ENCODE measurements at places on chromosomes 5 and 9.

- no peak for DNase-seq
Observed at GRCh38 chr5:39455645-39456044, 30.9 kb upstream of the DAB2 start.

GRCh38 chr9:794386-794785 is 47.1 kb upstream of the DMRT1 start:
- no peak for DNase-seq

GRCh38 chr9:86057491-86057890 is 41.9 kb downstream of the GOLM1 start:
- no peak for DNase-seq

DNA sequence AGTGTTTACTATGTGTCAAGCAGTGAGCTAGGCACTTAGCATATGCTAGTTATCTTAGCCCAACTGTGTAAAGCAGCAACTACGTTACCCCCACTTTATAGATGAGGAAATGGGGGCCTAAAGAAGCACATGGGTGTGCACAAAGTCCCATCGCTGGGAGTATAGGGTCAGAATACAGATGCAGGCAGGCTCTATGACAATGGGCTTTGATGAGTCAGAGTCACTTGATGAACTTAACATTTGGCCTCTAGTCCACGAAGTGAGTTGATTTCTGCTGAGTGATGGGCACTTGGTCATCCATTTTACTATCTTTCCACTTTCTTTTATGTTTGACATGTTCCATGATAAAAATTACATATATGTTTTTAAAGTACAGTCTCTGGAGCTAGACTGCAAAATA is 204.3 kb downstream of the TRIM32 start:
- DNase-seq: no peak

- no peak for DNase-seq
Observed at GRCh38 chr9:17171309-17172094, 36.7 kb downstream of the CNTLN start.

GRCh38 chr5:56971275-56971674 is 19.4 kb upstream of the MIER3 start:
- DNase-seq: no peak

GRCh38 chr9:20811872-20812271 is 127.8 kb downstream of the FOCAD start:
- DNase-seq: no peak

DNA sequence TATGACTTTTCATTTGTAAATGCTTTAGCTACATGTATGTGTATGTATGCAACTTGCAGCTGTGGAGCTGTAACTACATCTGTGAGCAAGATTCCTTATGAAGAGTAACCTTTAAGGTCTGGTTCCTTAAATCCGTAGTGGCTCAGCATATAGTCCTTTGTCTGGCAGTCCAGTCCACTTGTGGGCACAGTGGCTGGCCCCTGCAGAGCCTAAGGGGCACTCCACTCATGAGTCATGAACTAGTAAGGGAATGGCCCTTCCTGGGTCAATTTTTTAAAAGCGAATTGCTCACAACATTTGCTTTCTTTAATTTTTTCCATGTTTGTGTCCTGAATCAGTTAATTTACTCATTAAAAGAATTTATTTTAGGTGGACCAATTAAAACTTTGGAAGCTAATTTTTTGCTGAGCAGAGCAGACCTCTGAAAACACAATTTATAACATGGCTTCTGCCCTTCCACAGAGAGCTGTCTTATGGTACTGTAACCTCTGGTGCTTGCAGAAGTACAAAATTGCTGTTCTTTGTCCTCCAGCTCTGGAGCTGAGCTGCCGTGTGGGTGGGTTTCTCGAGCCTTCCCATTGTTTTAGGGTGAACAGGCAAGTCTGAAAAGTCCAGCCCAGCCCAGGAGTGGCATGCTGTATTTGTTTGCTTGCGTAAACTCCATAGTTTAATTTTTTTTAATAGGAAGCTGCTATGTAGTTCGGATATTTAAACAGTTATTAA is 110.1 kb downstream of the MVB12B start:
- no peak for DNase-seq

DNA sequence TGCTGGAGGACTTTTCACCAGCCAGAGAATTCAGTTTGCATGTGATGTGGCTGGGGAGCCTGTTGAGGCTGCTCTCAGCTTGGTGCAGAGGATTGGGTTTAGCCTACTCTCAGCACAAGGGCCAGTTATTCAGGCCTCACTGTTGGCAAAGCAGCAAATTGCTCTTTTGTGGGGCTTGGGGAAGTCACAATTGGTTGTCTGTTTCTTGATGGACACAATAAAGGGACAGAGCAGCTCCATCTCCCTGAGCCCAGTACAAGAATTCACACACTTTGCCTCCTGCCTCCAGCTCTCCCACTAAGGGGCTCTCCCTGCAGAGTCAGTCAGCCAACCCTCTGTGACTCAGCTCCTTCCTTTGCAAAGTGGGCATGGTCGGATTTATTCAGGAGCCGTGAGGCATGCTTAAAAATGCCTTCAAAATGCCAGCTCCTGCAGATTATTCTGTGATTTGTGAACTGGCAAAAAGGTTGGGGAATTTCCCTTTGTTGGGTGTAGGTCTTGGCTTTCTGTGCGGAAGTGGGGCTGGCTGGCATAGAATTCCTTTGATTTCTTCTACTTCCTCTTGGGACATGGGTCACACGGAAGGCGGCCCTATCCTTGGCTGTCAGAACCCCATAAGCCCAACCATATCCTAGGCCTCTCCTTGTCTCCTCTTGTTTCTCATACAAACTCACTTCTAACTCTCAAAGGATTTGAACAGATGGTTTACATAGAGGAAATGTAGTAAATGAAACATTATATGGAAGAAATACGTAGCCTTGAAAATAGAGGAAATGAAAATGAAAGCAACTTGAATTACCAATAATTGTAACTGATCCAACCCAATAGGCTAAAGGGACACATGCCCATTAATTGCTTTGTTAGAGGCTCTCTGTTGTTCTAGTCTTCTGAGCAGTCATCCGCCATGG is 118.7 kb upstream of the CD180 start:
- DNase-seq: no peak

DNA sequence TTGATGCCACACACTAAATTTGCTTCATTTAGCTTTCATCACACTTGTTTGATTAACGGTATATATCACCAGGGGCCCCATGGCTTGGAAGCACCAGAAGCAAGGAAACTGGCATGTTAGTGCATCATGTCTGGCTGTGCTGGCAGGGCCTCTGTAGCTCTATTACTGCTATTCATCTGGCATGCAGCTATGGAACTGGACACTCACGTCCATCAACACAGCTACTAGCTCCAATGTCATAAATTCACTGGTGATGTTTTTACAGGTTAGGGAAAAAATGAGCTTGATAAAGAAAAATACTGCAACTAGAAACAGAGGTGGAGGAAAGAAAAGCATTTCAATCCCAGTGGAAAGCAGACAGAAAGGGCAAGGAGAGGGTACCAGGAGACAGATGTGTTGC is 343.2 kb downstream of the DEPDC1B start:
- no peak for DNase-seq

DNA sequence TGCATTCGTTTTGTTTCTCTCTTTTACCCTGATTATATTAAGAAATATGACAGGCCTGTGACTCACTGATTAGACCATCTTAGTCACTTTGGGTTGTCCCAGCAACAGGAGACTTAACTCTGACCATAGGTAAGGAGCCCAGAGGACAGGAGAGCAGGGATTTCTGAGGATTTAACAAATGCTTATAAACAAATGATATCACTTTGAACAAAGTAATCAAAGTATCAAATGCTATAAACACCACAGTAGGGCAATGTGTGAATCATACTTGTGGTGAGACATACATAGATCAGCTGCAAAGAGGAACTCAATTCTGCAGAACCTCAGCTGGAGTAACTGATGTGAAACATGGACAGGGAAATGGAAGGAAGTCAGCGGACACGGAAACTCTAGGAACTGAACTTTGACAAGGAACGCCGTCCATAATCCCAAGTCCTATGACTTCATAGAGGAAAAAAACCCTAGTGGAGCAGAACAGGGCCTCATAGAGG is 190.6 kb upstream of the MSX2 start:
- no peak for DNase-seq

DNA sequence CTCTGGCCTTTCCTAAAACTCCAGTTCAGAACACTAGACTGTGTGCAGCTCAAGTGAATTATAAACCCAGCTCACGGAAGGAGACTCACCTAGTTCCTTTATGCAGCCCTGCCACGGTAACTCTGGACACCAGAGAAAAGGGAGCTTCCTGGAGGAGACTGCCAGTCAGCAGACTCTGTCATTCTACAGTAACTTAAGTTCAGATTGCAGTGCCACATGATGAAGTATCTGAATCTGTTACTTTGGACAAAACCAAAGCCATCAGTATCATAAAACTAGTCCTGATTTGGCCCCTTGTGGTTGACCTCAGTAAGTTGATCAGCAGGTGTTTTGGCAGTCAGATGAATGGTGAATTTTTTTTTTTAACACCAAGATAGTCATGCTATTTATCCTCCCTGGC is 2.7 kb downstream of the MTRR start:
- DNase-seq: no peak

DNA sequence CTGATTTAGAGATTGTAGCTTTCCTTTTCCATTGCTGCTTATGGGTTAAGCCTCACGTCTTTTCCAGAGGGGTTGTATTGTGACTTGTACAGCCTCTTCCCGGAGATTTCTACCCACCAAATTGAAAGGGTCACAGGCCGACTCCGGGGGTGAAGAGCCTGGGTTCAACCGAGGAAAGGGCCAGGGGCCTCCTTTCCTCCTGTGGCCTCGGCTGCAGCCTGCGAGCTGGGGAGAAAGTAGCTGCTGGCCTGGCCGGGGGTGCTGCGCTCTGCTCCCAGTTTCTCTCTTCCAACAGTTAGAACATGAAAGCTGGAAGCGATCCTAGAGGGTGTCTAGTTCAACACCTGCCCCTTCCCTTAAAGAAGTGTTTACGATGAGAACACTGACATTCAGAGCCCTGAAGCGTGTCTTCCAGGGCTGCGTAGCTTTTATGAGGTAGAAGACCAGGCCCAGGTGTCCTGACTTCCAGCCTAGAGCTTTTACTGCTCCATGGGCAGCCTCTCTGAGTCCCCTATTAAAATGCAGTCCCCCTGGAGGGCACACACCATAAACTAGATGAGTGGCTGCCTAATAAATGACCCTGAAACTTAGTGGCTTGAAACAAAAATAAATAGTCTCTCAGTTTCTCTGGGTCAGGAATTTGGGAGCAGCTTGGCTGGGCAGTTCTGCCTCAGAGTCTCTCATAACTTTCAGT is 56.9 kb downstream of the ACER2 start:
- DNase-seq: no peak

- no peak for DNase-seq
Observed at GRCh38 chr5:146179696-146180095, 2.8 kb downstream of the LARS1 start.

- no peak for DNase-seq
Observed at GRCh38 chr9:122053567-122054350, 39.3 kb downstream of the TTLL11 start.

- DNase-seq: no peak
Observed at GRCh38 chr9:134252084-134252830, 74.0 kb upstream of the RXRA start.

- DNase-seq: no peak
Observed at GRCh38 chr5:129724647-129725046, 23.2 kb upstream of the MINAR2 start.

GRCh38 chr5:147835386-147835798 is 3.9 kb upstream of the SPINK1 start:
- DNase-seq: no peak

GRCh38 chr9:117403403-117403811 is 11.4 kb downstream of the ASTN2 start:
- no peak for DNase-seq

GRCh38 chr9:16626577-16627130 is 243.8 kb downstream of the BNC2 start:
- no peak for DNase-seq
